ENCODE measurements at places on chromosomes 7 and 10. TPM values are rescaled to one million over a fixed set of nuclear protein-coding genes. Genes with fewer than 3 reads are reported as not detected.

GRCh38 chr7:98647326-98647725, 30.2 kb downstream of the NPTX2 start:
- DNase-seq: no peak

- DNase-seq: peak; percentile 70
These were observed 2.8 kb downstream of the UPK3B start for GRCh38 chr7:76512941-76513816.

GRCh38 chr7:127751490-127752448, 99.8 kb downstream of the SND1 start:
- no peak for DNase-seq

DNA sequence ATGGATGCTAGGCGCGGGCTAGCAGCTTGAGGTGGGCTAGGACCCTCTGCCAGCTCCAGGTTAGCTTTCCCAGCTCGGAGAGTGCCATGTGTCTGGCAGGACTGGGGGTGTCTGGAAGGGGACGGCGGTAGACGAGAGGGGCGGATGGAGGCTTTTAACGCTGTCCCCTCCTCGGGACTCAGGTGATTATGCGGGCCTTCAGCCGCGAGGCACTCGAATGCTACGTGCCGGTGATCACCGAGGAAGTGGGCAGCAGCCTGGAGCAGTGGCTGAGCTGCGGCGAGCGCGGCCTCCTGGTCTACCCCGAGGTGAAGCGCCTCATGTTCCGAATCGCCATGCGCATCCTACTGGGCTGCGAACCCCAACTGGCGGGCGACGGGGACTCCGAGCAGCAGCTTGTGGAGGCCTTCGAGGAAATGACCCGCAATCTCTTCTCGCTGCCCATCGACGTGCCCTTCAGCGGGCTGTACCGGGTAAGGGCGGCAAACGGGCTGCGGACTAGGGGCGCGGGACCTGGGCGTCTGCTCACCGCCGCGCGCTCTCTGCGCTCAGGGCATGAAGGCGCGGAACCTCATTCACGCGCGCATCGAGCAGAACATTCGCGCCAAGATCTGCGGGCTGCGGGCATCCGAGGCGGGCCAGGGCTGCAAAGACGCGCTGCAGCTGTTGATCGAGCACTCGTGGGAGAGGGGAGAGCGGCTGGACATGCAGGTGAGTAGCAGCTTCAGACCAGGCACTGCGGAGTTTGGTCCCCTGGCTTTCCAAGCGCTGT, 1.1 kb downstream of the CYP26A1 start:
- peak; percentile 66 for DNase-seq

DNA sequence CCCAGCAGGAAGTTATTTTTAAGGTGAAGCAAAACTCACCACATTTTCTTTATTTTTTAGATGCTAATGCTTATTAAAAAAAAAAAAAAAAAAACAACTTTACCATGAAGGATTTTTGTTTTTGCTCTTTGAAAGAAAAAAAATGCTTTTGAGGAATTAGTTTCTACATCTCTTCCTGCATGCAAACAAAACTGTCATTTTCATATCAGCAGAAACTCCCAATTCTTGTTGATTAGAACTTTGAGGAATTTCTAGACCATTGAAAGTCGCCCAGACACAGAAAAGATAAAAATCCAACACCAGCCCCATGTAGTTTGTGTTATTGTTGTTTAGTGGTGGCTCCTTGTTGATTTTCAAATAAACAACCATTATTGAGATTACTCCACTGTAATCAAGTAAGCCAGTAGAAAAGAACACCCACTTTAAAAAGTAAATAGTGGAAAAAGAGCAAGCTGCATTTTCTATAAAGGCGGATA, 14.3 kb downstream of the SKIDA1 start:
- no peak for DNase-seq

DNA sequence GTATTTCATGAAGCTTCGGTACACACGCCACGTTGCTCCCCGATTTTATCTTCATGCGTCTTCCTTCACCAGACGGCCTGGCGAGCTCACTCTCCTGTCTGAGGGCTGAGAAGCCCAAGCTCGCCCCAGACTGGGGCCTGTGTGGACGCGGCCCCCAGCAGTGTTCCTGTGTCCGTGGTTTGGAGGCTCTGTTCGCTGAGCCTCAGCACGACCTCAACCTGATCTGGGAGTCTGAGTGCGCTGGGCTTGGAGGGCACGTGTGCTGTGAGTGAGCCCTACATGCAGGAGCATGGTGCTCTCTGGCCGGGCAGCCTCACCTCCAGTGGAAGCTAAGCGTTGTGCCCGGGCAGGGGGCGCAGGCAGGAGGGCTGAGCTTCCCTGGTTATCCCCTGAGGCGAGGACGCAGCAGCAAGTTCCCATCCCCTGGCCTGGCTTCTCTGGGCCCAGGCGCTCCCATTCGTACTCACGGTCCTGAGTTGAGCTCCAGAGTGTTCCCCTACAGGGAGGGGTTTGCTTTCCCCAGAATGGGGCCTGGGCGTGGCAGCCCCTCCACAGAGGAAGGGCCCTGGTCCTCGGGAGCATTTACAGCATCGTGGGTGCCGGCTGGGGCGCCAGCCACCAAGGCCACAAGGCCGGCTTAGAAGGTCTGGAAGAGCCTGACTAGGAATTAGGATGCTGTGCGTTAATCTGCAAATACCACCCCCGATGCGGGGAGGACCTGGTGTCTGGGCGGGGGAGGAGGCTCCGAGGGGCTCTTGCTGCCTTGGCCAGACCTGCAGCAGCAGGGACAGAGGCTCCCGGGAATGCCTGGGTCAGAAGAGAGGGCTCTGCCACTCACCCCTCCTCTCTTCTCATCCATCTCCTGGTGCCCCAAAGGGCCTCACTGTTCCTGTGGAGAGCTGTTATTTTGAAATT, 400.6 kb downstream of the DNAJB6 start:
- peak; percentile 44 for DNase-seq

GRCh38 chr10:63072951-63073350, 60.2 kb upstream of the NRBF2 start:
- no peak for DNase-seq

Gene EN2
- total RNA-seq: not detected
